ENCODE measurements at places on chromosomes 2 and 18.
A peak's percentile ranks its signal among the peaks of the same experiment; 100 is the strongest.

- DNase-seq = no peak
Observed at GRCh38 chr18:57429167-57430078, 5.8 kb upstream of the ONECUT2 start.

DNA sequence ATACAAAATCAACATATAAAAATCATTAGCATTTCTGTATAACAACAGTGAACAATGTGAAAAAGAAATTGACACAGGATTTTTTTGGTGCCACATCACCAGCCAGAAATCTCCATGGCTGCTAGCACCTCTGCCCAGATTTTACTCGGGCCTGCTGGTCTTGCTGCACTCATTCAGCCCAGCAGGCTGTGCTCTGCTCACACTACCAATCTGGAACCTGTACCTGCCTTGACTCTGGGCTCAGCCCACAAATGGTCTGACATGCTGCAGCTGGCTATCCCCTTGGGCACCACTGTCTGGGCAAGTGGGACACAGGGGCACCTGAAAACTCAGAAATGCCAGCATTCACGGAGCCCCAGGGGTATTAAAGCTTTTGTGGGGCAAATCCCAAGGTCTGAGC is 392.5 kb upstream of the NRXN1 start:
- DNase-seq = no peak

DNA sequence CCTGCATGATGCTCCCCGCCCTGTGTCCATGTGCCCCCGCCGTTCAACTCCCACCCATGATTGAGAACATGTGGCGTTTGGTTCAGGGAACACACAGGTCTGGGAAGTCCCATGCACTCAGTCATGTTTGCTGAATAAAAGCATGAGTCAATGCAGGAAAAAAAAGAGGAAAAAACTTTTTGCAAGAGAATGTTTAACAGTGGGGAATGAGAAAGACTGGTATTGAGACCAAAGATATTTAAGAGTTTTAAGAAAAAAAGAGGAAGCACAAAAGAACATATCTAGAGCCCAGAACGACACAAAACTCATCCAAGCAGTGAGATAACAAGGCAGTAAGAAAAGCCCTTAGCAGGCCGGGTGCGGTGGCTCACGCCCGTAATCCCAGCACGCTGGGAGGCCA is 279.2 kb upstream of the THSD7B start:
- DNase-seq = no peak

DNA sequence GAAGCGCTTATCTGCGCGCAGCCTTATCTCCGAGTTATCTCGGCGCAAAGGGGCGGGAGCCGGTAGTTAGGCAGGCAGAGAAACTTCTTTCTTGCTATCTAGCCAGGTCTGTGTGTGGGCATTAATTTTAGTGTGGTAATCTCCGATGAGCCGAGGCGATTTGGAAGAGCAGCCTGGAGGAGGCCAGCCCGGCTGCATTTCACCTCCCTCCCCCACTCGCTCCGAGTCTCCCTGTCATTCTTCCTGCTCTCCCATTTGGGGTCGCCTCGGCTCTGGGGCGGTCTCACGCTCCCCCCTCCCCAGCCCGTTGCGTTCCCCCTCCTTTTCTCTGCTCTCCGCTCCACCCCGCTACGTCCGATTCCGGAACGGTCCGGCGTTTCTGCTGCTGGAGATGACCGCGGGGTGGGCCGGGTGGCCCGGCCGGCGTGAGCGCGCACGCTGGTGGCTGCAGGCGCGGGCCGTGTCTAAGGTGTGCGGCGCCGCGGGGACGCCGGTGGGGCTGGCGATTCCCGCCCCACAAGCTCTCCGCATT is 566 bp downstream of the GATA6 start:
- DNase-seq = no peak

DNA sequence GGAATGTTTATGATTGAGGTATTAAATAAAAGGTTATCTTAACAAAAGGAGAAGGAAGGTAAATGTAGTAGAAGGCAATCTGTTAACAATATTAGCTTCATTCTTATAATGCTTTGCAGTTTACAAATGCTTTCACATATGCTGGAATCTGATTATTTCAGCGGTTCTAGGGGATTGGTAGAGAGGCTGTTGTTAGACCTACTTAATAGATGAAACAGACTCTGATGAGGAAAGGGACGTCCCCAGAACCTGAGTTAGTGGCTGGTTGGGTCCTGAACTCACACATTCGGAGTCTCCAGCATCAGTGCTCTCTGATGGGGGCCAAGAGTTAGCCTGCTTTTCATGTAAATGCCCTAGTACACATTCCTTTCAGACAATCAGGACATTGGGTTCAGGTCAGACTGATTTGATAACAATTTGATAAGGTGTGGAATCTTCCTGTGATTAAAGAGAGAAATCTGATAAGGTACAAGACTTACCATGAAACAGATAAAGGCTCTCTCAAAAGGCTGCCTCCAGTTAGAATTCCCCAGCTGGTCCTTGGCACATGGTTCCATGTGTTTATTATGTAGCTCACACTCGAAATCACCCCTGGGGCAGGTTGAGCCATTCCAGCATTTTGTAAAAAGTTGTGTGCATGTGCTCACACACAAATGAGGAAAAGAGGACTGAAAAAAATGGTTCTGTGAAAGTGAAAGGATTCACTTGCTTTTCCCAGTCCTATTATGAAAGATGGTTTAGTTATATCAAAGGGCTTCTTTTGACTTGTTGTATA is 103.1 kb downstream of the GPD2 start:
- DNase-seq = no peak

GRCh38 chr2:84481702-84482101 is 22.6 kb upstream of the SUCLG1 start:
- no peak for DNase-seq

GRCh38 chr18:79540161-79540903 is 139.3 kb upstream of the CTDP1 start:
- DNase-seq = no peak

- DNase-seq = peak; percentile 77
Observed at GRCh38 chr2:237128026-237128703, 42.5 kb downstream of the COPS8 start.

GRCh38 chr2:238817891-238818290 is 30.0 kb upstream of the TWIST2 start:
- DNase-seq = no peak

GRCh38 chr2:222332116-222332515 is 33.3 kb upstream of the PAX3 start:
- DNase-seq = no peak

DNA sequence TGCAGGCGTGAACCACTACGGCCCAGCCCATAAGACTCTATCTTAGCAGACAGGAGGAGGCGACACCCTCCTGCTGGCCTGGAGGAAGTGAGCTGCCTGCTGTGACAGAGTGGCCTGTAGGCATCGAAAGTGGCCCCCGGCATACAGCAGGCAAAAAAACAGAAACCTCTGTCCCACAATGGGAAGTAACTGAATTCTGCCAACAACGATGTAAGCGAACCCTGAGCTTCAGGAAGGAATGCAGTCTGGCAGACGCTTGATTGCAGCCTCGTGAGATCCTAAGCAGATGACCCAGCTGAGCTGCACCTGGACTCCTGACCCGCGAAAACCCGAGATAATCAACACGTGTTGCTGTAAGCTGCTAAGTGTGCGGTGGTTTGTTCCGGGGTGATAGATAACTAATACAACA is 13.6 kb downstream of the MRO start:
- no peak for DNase-seq

- no peak for DNase-seq
Observed at GRCh38 chr2:109080109-109080508, 48.9 kb upstream of the SH3RF3 start.

DNA sequence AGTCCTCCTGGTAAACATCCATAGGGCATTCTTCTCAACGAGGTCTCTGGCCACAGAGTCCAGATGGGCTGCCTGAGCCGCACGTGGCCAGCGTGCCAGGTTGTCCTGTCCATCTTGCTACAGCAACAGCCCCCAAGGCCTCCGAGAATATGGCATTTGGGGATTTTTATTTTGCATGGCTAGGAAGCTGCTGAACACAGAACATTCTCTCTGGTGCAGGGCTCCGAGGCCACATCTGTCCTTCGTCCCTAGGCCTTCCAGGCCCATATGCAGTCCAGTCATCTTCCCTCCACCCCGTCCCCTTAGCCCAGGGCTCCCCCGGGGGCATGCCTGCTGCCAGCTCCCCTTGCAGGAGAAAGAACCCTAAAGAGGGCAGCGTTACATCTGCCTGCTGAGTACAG is 2.3 kb downstream of the HDAC4 start:
- no peak for DNase-seq

DNA sequence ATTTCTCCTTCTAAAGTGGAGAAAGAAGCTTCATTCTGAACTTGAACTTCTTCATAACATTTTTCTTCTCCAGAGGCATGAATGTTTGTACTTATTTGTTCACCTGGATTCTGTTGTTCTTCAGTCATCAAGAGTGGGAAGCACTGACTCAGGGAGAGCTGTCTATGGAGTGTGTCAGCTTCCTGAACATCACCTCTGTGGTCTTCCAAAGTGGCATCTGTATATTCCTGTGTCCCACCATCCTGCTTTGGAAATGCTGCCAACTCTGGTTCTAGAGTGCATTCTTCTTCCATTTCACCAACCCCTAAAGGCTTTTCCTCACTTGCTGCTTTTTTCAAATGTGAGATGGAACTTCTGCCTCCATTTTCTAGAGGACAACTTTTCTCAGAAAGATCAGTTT is 59.5 kb downstream of the TTN start:
- peak; percentile 14 for DNase-seq

GRCh38 chr2:234071664-234072063 is 21.2 kb downstream of the SPP2 start:
- DNase-seq = no peak

DNA sequence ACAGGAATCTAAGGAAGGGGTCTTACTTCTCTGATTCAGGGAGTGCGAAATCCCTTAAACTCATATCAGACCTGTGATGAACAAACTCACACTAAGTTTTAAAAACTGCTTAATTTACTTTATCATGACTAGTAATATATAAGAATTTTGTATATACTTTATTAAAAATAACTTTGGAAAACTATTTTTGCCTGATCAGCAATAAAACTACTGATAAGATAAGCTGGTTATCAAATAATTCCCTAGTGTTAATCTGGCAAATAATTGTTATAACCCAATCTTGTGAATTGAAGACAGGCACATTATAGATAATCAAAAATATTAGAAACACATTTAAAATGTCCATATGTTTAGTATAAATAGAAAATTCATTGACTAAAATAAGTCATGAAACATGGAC is 23.7 kb upstream of the DSC3 start:
- DNase-seq = no peak

DNA sequence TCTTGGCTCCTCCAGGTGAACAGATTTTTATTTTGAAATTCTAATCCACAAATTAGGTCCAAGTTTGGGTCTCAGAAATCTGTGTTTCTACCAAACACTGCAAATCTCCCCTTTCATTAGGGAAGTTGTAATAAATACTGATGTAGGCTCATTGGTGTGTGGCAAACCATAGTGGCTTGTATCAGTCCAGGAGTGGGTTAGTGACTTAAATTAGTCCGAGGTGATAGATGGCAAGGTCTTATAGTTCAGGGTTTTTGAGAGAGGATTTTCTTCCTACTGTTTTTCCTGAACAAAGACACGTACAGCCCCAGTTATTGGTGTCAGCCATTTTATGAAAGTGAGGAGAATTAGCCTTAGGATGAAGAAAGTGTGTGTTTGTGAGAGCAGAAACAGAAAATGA is 74.6 kb downstream of the RPRM start:
- no peak for DNase-seq

DNA sequence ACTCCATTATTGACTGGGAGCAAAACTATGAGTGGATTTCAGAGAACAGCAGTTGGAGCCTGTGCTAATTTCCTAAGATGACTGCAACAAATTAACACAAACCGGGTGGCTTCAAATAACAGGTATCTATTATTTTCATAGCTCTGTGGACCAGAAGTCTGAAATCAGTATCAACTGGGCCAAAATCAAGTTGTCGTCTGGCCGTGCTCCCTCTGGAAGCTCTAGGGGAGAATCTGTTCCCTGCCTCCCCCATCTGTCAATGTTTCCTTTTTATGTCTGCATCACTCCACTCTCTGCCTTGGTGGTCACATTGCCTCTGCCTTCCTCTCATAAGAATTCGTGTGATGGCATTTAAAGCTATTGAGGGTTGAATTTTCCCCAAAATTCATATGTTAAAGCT is 269.8 kb downstream of the TMX3 start:
- no peak for DNase-seq

DNA sequence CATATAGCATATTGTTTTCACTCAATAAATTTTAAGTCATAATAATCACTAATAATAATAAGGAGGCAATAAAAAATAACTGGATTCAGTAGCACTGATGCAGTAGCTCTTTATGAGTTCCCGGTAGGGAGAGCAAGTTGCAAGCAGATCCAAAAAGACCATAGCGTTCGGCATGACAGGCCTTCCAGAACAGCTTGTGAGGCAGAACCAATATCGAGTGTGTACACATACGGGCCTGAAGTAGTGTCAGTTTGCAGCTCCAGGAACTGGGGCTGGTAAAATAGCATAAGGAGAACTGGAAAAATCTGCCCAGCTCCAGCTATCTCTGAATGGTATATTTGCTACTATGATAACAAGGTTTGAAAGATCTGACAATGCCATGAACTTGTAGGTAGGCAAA is 1607.8 kb upstream of the PIK3C3 start:
- DNase-seq = no peak

GRCh38 chr2:42929546-42930024 is 137.2 kb upstream of the HAAO start:
- DNase-seq = no peak

DNA sequence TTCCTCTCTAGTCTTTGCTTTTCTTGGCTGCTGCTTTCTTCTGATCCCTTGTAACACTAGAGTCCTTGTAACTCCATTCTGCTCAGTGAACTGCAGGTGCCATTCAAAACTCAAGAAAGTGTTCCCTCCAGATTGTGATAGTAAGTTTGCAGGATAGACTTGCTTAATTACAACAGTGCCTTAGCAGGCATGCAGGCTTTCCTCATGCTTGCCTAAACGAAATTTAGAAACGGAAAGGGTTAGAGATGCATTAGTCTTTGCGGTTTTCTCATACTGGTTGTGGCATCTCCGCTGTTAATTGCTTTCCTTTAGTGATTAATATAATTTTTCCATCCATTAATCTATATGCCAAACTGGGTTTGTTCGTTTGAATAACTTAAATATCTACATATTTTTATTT is 82.9 kb downstream of the DOK6 start:
- no peak for DNase-seq

GRCh38 chr2:206832873-206833272 is 67.5 kb downstream of the FASTKD2 start:
- no peak for DNase-seq

- no peak for DNase-seq
Observed at GRCh38 chr2:10830203-10830602, 17.6 kb upstream of the PDIA6 start.

DNA sequence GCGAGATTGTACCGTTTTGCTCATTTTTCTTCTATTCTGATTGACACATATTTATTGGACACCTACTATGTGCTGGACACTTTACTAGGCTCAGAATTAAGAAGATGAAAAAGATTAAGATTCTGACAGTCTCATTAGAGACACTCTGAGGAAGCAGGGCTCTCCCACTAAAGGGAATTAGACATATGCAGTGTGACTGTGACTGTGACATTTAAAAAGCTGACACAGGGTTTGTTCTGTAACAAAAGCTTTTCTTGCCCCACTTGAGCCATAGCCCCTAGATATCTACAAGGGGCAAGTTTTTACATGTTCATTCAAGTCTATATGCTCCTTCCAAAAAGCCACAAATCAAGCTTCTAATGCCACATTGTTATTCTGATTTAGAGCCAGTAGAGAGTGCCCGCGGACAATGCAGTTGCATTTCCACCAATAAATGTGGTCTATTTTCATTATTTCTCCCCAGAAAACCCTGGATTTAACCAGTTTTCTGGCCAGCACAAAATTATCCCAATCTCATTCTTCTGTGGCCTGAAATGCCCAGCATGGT is 9.8 kb downstream of the ARHGAP25 start:
- DNase-seq = no peak

All from SW 1271 (cell line).